ENCODE measurements at places on chromosomes 13 and 19.

GRCh38 chr19:1014161-1015060 lies 6.5 kb downstream of the TMEM259 start:
- no peak for DNase-seq

- no peak for DNase-seq
These were observed 80.9 kb downstream of the FLT1 start for GRCh38 chr13:28413999-28414398.

GRCh38 chr19:20151617-20152145 lies 15.3 kb upstream of the ZNF486 start:
- DNase-seq = no peak

DNA sequence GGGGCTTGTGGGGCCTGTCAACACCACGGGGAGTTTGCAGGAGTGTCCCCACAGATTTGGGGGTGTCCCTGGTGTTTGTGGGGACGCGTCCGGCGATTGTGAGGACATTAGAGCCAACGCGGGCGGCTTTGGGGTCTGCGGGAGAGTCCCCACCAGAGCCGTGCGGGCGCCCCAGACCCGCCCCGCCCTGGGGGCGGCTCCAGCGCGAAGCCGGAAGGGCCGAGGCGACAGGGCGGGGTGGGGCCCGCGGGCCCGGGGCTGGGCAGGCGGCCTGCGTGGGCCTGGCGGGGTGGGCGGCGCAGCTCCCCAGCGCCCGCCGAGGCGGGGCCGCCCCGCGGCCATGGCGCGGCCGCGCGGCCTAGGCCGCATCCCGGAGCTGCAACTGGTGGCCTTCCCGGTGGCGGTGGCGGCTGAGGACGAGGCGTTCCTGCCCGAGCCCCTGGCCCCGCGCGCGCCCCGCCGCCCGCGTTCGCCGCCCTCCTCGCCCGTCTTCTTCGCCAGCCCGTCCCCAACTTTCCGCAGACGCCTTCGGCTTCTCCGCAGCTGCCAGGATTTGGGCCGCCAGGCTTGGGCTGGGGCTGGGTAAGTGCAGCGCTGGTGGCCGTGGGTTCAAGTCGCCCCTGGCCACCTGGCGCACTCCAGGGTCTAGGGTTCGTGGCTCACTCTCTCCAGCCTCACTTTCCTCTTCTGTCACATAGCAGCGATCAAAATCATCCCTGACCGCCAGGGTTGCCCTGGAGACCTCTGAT lies 10.3 kb downstream of the PDE4A start:
- no peak for DNase-seq

DNA sequence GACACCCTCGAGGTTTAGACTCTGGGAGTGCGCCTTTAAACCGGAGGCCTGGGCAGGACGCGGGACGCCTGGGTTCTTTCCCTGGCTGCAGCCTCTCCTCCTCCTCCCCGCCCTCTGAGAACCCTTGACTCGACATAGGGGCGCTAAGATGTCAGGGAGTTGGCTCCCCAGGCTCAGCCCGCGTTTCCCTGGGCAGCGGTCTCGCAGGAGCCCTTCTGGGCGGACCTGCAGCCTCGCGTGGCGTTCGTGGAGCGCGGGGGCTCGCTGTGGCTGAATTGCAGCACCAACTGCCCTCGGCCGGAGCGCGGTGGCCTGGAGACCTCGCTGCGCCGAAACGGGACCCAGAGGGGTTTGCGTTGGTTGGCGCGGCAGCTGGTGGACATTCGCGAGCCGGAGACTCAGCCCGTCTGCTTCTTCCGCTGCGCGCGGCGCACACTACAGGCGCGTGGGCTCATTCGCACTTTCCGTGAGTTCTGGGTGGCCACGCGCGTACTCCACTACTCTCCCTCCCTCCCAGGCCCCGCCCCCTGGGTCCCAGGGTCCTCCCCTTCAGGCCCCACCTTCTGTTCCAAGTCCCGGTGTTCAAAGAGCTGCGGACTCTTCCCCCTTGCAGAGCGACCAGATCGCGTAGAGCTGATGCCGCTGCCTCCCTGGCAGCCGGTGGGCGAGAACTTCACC lies 1.3 kb downstream of the ICAM5 start:
- no peak for DNase-seq

GRCh38 chr13:19155321-19155861 lies 26.2 kb downstream of the TUBA3C start:
- no peak for DNase-seq

DNA sequence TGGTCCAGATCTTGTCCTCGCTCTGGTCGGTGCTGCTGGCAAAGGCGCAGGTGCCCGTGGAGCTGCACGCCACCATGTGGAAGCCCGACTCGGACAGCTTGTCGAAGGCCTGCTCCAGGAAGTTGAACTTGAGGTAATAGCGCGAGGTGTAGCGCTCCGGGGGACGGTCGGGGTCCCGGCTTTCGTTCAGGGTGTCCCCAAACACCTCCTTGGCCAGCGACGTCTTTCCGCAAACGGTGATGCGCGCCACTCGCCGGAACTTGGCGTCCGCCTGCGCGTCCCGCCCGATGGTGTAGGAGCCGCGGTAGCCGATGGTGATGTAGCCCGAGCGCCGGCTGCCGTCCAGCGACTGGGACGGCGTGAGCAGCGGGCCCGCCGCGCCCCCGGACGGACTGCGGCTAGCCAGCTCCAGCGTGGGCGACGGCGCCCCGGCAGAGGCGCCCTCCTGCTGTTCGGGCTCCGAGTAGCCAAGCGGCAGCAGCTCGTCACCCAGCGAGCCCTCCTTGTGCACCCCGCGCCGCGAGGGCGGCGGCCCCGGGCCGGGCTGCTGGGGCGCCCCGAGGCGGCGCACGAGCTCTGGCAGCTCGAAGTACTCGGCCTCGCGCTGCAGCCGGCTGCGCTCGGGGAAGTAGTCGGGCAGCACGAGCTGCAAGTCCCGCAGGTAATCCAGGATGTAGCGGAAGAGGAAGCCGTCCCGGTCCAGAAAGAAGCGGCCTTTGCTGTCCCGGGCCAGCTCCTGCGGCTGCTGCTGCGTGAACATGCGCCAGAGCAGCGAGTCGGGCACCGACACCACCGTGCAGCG lies 801 bp downstream of the KCTD12 start:
- DNase-seq = peak; percentile 53

DNA sequence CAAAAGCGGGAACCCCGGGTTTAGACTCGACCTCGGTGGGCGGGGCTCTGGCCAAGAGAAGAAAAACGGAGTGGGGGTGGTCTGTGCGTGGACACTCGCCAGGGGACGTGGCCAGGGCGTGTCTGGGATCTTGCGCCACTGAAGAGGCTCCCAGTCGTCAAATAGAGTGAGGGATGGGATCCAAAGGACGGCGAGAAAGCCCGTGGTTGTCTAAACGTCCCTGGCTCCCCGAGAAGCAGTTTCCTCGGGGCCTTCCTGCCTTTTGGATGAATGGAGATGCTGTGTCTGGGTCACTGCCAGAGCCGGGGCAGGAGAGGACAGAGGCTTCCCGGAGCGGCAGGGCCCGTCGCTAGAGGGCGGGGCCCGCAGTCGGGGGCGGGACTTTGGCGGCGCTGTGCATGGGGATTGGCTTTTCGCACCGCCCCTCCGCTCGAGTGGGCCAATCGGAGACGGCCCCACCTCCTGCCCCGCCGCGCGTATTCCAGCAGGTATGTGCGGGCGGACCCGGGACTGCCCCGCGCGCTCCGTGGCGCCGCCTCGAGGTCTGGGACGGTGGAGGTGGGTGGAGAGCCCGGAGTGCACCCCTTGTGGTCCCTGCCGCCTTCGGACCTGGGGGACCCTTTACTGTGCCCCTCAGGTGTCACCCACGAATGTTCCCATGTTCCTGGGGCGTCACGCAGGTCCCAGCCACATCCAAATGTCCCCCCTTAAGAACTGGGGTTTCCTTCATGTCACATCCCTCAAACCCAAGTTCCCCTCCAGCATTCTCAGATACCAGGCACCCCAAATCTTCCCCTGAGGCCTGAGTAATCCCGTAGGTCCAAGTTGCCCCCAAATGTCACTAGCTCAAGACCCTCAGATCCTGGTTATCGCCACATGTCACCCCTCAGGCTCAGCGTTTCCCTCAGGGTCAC lies 38.3 kb downstream of the ZSWIM4 start:
- peak; percentile 84 for DNase-seq

GRCh38 chr19:9705836-9706235 lies 30.9 kb upstream of the ZNF562 start:
- no peak for DNase-seq

DNA sequence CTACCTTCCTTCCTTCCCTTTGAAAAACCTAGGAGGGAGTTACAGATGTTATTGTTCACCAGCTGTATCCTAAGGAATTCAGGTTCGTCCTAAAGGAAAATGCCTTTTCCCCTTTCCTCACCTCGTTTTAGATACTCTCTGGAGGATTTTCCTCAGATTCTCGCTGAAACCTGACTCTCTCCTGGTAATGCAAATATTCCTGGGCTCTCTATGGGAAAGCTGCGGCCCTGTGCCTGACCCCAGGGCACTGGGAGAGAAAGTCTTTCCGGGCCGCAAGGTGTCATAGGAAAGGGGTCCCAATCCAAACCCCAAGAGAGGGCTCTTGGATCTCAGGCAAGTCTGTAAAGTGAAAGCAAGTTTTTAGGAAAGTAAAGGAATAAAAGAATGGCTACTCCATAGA lies 13.1 kb upstream of the OR1M1 start:
- no peak for DNase-seq

DNA sequence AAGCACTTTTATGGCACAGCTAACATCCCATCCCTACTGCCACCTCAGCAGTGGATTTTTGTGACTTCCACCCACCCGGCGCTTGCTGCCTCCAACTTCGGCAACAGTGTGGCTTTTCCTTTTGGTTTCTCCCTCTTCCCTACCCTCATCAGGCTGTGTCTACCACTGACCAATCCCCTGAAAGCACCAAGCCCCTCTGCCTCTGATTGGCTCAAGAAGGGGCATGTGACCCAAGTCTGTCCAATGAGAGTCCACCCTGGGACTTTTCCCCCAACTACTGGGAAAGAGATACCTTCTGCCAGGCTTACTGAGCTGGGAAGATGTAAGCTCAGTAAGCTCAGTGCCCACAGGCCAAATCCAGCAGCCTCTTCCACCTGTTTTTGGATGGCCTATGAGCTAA lies 5.8 kb downstream of the SMIM7 start:
- no peak for DNase-seq

GRCh38 chr13:94701313-94702180 lies 10.8 kb downstream of the SOX21 start:
- no peak for DNase-seq

GRCh38 chr19:40933025-40933424 lies 51.0 kb upstream of the CYP2A7 start:
- no peak for DNase-seq

- DNase-seq = no peak
These were observed 10.7 kb downstream of the KCNC3 start for GRCh38 chr19:50318438-50318837.

GRCh38 chr19:13430790-13431582 lies 75.3 kb downstream of the CACNA1A start:
- DNase-seq = peak; percentile 27

DNA sequence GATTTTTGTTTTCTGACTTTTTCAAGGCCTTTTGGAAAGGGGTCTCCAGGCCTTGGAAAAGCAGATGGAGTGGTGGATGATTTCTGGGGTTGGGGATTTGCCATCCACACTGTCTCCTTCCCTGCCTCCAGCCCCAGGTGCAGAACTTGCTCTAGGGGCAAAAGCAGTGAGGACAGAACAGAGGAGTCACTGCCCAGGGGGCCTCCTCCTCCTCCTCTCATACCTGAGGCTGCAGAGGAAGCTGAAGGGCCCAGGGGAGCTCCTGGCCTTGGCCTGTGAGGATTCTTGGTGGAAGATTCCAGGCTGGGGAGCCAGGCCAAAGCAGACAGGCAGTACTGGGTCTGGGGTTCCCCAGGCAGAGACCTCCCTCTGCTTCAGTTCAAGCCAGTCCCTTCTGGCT lies 52.3 kb upstream of the URI1 start:
- no peak for DNase-seq

DNA sequence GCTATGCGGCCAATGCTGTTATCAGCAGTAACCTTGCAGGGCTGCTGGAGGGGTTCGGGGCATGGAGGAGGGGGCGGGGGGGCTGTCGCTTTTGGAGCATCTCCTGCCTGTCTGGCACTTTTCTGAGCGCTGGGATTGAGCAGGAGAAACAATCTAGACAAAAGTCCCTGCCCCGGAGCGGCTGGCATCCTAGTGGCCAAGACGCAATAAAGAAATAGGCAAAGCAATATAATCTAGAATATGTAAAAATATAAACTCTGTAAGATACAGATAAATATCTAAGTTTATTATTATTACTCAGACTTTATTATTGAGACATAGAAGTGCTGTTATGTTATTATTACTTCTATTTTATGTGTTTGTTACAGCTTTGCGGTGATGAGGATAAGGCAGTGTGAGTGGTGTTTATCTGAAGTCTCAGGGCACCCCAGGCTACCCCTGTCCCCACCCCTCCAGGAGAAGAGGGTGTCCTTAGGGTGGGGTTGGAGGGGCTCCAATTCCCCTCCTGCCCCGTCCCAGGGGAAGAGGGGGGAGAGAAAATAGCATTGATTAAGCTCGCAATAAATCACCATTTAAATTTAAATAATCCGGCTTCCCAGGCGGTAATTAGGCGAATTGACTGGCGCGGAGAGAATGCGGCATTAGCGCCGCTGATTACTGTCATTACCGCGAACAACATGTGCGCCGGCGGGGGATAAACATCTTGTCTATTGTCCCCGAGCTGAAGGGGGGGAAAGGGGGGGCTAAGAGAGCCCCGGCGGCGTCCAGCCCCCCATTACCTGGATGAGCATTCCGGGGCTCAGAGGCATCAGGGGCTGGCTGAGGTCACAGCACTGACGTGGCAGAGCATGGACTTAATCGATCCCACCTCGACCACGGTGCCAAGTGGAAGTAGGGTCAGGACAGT lies 3.2 kb downstream of the NPAS1 start:
- no peak for DNase-seq

Measured in NCI-H1694 (cell line).